Activated T-helper 1 cell treated with anti-CD3 and anti-CD28 coated beads, Interleukin-12 subunit alpha, Interleukin-12 subunit beta, Interleukin-2, Interleukin-4 antibody, amounts not matched to agents 30 ng/mL and 10 ng/mL and 1 ng/mL, durations not matched to agents 14 hours and 24 hours and 36 hours (primary cell): ENCODE measurements at places on chromosomes 13 and 19.

GRCh38 chr13:109910194-109910593 is 123.8 kb upstream of the IRS2 start:
- no peak for DNase-seq

DNA sequence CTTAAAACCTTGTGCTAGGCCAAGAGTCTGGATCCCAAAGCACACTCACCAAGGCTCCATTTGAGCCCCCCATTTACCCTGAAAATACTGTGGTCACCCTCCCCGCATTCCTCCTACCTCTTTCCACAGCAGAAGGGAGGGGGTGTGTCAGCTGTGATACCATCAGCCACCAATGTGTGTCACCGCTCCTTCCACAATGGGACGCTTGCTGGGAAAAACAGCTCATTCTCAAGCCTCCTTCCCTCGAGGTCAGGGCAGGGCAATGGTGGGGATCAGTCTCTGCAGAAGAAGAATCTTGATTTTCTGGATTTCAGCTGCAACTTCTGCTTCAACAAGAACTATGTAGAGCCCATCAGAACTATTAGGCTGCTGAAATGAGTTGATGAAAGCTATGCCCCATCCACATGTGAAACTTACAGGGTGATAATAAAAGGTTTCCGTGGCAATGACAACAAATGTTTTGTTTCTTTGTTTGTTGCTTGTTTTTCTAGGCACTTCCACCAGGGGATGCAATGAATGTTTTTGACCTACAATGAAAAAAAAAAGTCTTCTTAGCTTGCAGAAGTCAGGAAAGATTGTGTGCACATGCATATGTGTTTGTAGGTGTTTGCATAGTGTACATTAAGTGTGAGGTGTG is 26.4 kb upstream of the ZNF507 start:
- DNase-seq, result no peak

- no peak for DNase-seq
Measured at GRCh38 chr13:36294096-36294495, 3.5 kb downstream of the CCDC169 start.

- DNase-seq, result no peak
Measured at GRCh38 chr13:74015137-74015536, 119.1 kb downstream of the KLF12 start.

GRCh38 chr13:21883713-21884112 is 212.8 kb downstream of the FGF9 start:
- no peak for DNase-seq

DNA sequence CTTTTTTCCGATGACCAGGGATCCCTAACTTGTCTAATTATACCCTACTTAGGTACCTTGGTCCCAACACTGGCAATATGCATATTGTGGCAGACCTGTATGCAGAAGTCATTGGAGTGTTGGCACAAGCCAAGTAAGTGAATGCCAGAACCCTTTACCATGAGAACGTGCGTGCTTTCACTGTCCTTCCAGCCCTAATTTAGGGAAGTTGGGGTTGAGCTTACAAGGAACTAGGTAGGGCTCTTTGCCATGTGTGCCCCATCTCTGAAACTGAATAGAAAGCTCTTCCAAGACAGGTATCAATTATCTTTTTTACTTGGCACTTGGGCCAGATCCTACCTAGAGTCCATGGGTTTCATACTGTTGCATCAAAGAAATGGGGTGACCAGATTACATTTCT is 93.2 kb downstream of the FRY start:
- no peak for DNase-seq

DNA sequence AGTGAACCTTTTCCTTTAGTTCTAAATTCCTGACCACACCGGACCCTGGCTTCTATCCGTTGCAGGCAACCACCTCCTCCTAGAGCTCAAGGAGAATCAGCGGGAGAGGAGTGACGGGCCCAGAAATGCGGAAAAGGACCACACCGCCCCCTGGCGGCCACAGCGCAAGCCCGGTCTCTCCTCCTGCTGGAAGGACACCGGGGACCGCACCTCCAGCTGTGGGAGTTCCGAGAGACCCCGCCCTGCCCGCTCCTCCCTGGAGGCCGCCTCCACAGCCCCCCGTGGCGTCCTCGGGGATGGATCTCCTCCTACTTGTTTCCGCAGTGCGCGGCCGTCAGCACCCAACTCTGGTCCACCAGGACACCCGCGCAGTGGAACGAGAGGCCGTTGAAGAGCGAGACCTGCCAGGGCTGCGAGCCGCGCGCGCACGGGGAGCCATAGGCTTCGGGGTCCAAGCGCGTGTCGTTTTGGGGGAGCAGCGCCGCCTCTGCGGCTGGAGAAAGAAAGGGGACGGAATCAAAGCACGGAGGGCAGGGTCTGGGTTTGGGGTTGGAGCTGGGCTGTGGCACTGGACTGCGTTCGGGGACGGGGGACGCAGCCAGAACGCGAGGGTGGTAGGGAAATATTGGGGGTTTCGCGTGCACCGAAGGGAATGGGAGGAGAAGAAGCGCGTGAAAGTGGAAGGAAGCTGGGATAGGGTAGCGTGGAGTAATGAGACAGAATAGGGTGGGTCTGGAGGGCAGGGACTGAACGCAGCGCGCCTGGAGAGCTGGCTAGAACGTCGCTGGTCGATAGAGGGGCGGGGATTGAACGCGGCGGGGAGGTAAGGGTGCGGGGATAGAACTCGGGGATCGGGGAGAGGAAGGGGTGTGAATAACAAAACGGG is 2.5 kb downstream of the KLK10 start:
- no peak for DNase-seq

- DNase-seq, result peak; percentile 9
Measured at GRCh38 chr19:41427647-41428480, 690 bp upstream of the B3GNT8 start.

- DNase-seq, result no peak
Measured at GRCh38 chr19:35592226-35592625, 6.3 kb downstream of the PMIS2 start.

- DNase-seq, result no peak
Measured at GRCh38 chr13:100254002-100254401, 165.1 kb downstream of the PCCA start.

GRCh38 chr19:47111006-47111621 is 2.5 kb downstream of the ZC3H4 start:
- peak; percentile 39 for DNase-seq

- DNase-seq, result no peak
Measured at GRCh38 chr19:18173054-18173571, 500 bp upstream of the IFI30 start.

DNA sequence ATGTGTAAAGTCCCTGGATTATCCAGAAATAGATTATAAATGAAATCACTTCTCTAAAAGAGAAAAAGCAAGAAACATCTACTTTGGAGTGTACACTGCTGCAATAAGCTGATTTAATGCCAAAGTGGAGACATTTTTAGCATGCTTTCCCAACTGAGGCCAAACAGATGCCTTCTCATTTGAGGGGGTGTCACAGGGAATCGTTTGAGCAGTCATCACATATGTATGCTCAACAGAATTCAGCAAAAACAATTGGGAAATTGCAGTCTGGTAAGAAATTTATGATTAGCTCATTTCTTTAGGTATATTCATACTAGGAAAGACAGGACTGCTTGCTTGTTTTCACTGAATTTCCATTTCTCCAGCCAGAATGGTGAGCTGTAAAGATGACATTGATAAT is 27.3 kb upstream of the TPP2 start:
- no peak for DNase-seq

- no peak for DNase-seq
Measured at GRCh38 chr13:94353167-94353710, 126.2 kb downstream of the DCT start.

GRCh38 chr13:96020155-96020575 is 33.0 kb downstream of the UGGT2 start:
- no peak for DNase-seq

GRCh38 chr13:37326334-37326733 is 220.9 kb upstream of the CSNK1A1L start:
- DNase-seq, result no peak

- DNase-seq, result no peak
Measured at GRCh38 chr13:49351871-49352270, 92.0 kb downstream of the CAB39L start.

- no peak for DNase-seq
Measured at GRCh38 chr13:48593536-48593935, 60.2 kb upstream of the CYSLTR2 start.

- DNase-seq, result no peak
Measured at GRCh38 chr13:45728759-45729158, 26.6 kb downstream of the CBY2 start.

GRCh38 chr19:33052352-33052972 is 12.2 kb downstream of the RHPN2 start:
- no peak for DNase-seq

DNA sequence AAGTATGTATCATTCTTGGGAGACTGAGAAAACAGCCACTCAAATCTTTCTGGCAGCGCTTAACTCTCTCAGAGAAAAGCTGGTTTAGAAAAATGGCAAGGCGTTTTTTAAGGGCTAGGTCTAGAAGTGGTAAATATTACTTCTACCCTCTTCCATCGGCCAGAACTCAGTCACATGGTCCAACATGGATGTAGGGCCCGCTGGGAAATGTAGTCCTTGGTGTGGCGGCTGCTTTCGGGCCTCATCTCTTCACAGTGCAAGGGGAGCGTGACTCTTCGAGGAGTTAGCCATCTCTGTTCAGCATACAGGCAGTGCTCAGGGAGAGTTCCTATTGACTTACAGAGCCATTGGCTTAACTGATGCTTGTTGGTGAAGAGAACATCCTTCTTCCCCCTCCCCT is 6.3 kb downstream of the VSTM2B start:
- DNase-seq, result no peak

- peak; percentile 7 for DNase-seq
Measured at GRCh38 chr19:56314018-56314380, 640 bp downstream of the ZSCAN5A start.

- no peak for DNase-seq
Measured at GRCh38 chr13:101942535-101943157, 459.2 kb downstream of the FGF14 start.

GRCh38 chr13:51175639-51176038 is 46.6 kb upstream of the FAM124A start:
- DNase-seq, result no peak

DNA sequence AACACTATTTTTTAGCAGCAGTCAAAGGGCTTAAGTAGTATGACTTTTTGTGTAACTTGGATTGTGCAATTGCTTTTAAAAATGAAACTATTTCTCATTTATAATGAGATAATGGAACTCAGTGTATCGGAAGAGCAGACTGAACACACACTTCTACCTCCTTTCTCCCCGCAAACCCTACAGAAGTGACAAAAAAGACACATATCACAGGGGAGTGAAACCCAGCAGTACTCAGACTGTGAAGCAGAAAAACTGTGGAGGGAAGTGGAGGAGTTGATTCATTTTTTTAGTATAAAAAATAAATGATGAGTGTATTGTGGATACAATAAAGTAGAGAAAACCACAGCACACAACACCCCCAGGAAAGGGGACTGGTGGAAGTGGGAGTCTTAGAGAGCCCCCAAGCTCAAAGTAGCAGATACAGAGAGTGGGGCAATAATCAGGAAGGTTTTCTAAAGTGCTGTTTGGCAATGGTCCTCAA is 9.7 kb downstream of the LPAR6 start:
- peak; percentile 24 for DNase-seq

DNA sequence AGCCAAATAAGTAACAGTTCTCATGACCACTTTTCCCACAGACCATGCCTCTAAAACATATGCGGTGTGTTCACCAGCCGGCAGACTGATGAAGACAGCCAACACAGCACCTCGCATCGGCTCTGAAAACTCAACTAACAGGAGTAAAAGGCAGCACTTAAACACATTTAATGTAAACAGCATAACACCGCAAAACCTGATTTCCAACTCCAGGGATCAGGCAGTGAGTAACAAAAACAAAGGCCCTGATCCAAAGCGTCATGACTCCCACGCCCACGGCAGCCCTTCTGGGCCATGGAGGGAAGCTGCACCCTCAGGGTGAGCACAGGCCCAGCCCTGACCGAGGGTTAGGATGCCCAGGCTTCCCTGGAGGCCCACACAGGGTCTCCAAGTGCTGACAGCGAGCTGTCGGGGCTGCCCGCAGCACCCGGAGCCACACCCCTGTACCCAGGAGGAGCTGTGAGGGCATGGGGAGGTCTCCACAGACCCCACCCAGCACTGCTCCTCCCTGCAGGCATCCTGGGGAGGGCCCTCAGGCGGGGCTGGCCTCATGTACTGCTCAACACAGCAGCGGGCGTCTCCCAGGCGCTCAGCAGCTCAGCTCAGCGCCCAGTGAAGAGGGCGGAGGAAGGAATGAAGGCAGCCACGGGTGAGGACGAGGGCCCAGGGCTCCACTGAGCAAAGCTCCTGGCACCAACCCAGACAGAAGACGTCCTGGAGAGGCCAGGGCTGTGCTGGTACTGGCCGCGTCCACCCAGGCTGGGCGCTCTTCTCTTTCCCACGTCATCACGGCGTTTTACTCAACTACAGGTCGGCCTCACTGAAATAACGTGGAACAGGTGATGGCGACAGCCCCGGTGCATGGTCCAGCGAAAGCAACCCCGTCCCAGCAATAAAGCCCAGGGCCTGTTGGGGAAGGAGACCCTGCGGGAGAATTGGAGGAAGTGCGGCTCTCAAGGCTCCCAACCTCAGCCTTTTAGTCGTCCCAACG is 53.7 kb downstream of the RASA3 start:
- no peak for DNase-seq

DNA sequence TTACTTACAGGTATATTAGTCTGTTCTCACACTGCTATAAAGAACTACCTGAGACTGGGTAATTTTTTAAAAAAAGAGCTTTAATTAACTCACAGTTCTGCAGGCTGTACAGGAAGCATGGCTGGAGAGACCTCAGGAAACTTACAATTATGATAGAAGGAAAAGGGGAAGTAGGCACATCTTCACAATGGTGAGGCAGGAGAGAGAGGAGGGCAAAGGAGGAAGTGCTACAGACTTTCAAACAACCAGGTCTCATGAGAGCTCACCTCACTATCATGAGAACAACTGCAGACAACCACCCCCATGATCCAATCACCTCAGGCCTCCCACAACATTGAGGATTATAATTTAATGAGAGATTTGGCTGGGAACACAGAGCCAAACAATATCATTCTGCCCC is 511.7 kb downstream of the SLITRK6 start:
- DNase-seq, result no peak

- no peak for DNase-seq
Measured at GRCh38 chr19:17841371-17841809, 6.4 kb downstream of the JAK3 start.

DNA sequence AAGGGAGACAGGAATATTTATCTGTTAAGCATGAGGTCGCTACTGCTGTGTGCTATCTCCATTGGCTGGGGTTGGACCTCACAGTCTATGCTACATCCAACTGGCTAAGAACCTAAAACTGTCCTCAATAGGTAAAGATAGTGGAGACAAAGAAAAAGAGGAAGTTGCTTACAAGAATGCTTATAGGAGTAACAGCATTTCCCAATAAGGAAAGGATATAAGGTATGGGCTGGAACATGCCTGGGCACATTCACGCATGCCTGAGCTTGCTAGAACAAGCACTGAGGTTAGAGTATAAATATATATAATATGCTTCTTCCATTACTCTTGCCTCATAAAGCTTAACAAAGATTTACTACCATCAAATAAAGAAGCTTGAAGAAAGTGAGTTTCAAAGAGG is 47.9 kb upstream of the CEACAM21 start:
- DNase-seq, result no peak

DNA sequence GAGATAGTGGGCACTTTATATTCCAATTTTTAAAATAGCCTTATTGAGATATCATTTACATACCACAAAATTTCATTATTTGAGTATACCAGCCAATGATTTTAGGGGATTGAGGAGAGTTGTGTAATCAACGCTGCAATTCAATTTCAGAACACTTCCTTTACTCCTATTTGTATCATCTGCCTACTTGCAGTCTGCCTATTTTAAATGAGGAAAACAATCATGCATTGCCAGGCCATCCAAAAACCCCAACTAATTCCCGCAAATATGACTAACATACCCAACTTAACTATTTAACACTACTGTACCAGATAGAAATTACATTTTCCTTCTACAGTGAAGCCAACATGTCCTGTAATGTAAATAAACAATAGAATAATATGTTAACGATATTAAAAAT is 26.7 kb downstream of the CAB39L start:
- no peak for DNase-seq
